Panc1 (cell line): ENCODE measurements at places on chromosomes 3 and 15.

DNA sequence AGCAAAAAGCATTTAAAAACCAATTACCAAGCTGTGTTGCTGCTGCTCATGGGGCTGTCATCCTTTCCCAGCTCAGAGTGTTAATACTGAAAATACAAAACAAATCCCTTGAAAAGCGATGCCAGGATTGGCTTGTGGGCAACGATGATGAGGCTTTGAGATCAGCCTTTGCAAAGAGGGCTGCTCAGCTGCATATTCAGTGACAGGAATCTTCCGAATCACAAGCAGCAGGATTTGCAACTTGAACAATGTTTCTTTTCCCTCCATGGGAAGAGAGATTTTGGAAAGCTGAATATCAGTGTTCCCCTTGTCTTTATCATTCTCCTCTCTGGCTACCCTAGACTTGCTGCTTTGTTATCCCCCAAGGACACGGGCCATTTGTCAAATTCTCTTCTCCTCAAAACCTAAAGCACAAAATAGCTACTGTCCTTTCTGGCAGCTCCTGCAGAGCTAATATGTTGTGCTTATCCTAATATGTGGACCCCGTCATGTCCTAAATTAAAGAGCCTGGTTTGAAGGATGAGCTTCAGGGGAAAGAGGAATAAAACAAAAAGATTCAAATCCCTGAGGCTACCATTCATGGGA is 375.8 kb downstream of the GAP43 start:
- DNase-seq = no peak

GRCh38 chr3:65153850-65154512 is 466.2 kb upstream of the ADAMTS9 start:
- DNase-seq = no peak

GRCh38 chr3:8210882-8211341 is 290.7 kb upstream of the LMCD1 start:
- no peak for DNase-seq

DNA sequence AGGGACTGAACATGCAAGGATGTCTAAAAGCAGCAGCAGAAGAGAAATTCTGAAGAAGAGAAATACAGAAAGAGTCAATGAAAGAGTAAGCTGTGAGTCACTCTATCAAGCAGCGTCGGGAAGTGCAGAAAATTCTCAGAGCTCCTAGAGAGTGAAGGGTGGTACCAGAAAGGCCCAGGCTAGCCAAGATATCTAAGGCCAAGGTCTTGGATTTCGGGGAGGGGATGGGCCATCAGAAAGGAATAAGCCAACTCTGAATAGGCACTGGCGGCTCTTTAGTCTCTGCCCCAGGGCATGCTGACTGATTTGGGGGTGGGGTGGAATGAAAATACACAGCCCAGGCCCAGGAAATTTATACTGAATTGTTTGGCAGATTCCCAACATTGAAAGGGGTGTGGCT is 70.8 kb downstream of the GPR156 start:
- DNase-seq = no peak

DNA sequence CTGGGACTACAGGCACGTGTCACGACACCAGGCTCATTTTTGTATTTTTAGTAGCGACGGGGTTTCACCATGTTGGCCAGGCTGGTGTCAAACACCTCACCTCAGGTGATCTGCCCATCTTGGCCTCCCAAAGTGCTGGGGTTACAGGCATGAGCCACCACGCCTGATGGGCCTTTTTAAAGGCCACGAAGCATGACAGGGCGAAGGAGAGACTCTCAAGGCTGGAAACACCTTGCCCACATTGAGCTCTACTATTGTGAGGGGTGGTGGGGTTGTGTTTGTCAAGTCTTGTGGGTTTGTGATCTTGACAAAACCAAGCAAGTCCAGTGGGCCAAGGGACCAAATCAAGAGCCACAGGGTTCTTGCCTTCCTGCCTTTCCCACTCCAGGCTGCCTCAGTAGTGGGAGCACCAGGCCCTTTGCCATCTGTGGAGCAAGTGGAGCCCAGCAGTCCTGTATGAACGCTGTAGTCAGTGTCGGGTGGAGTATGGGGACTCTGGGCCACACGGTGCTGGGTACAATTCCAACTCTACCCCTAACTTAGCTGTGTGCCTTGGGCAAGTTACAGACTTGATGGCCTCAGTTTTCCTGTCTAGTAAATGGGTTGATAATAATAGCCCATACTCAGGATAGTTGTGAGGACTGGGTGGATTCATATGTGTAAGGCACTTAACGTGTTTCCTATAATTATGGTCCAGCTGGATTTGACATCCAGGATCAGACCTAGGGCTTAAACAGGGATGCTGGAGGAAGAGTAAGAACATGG is 33.3 kb downstream of the EDEM1 start:
- no peak for DNase-seq

DNA sequence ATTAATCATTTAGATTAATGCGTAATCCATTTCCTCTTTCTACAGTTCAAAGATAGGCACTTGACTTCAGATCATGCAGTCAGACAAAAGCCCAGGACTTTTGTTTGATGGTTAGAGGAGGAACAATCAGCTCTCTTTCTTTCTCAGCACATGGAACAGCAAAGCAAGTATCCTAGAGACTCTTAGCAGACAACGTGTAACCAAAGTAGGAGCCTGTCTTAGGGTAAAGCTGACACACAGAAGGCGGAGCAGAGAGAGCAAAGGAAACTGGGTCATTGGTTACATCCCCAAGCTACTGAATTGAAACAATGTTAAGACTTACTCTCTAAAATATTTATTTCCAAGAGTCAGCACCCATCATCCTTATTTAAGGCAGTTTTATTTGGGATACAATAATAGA is 110.0 kb upstream of the HES1 start:
- DNase-seq = no peak

DNA sequence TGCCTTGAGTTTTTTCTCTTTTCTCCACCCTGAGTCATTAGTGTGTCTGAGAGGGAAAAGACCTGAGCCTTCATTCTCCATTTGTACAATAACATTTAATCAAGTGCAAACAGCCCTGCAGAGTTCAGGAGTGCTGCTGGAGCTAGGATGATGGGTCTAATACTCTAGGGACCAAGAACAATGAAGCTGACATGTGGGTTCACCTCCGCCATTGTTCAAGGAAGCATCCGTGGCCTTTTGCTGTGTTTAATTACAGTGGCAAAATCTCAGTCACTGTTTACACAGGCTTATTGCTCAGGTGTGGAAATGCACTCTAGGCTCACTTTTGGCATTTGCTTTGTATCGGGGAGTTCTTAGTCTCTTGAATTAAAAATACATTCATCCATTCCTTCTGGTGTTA is 259.6 kb downstream of the LRTM1 start:
- DNase-seq = no peak

DNA sequence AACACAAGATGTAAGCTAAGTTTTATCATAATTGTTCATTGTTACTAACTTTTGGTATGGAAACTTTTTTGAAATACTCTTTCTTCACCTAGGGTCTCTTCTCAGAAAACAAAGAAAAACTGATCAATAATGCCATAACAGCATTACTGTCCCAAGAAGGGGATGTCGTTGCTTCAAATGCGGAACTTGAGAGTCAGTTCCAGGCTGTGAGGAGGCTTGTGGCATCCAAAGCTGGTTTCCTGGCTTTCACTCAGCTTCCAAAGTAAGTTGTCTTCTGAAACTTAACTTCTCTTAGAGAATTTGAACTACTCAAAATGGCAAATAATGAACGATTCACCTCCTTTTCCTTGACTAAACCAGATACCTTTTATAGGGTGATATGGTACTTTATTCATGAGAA is 39.3 kb downstream of the DNAJC13 start:
- no peak for DNase-seq

DNA sequence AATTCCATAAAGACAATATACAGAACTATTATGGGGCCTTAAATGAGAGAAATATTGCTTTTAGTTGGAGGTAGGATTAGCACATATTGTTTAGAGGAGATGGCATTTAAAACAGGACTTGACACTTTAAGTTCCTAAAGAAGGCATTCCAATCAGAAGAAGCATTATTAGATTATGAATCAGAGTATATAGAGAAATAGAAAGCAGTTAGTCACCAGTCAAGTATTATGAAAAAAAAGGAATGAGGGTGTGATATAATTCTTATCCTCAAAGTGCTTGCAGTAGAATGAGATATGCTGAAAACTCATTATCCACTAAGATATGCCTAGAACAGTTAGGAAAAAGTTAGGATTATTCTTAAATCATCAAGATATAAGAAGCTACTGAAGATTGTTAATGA is 456.2 kb downstream of the ZNF385D start:
- no peak for DNase-seq

DNA sequence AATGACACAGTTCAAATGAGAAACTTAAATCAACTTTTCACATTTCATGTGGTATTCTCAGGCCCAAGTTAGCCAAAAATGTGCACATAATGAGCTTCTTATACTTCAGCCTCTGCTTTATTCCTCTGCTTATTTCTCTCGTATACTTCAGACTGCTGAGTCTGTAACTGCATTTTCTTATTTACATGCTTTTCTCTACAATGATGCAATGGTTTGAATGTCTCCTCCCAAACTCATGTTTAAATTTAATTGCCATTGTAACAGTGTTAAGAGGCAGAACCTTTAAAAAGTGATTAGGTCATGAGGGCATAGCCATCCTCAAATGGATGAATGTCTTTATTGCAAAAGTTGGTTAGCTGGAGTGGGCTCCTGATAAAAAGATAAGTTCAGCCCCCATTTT is 184.2 kb downstream of the SUCLG2 start:
- DNase-seq = no peak

GRCh38 chr3:64351713-64352638 is 126.7 kb upstream of the PRICKLE2 start:
- no peak for DNase-seq

GRCh38 chr15:48102167-48102566 is 18.6 kb upstream of the SLC24A5 start:
- no peak for DNase-seq

DNA sequence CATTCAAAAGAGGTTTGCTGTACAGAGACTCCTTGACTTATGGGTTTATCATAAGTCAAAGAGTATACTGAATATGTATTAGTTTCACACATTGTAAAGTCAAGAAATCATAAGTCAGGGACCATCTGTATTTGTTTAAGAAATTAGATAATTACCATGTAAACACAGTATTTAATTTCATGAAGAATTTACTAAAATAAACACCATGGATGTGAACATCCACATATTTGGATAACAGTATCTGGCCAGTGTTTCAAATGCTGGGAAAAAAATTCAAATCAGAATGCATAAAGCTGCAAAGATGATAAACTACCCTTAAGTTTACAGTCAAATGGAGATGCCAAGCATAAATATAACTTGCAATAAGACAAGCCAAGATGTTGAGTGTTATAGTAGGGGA is 17.0 kb downstream of the MYNN start:
- DNase-seq = no peak

- no peak for DNase-seq
Measured at GRCh38 chr3:41334426-41334825, 135.1 kb downstream of the CTNNB1 start.

DNA sequence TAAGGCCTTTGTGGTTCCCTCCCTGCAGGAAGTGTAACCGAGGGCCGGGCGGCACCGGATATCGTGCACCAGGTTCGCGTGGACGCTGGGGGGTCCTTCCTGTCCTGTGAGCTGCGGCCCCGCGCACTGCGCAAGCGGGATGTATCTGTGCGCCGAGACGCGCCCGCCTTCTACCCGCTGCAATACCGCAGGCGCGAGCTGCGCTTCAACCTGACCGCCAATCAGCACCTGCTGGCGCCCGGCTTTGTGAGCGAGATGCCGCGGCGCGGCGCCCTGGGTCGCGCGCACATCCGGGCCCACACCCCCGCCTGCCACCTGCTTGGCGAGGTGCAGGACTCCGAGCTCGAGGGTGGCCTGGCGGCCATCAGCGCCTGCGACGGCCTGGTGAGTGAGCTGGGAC is 35.9 kb downstream of the SAXO2 start:
- no peak for DNase-seq

DNA sequence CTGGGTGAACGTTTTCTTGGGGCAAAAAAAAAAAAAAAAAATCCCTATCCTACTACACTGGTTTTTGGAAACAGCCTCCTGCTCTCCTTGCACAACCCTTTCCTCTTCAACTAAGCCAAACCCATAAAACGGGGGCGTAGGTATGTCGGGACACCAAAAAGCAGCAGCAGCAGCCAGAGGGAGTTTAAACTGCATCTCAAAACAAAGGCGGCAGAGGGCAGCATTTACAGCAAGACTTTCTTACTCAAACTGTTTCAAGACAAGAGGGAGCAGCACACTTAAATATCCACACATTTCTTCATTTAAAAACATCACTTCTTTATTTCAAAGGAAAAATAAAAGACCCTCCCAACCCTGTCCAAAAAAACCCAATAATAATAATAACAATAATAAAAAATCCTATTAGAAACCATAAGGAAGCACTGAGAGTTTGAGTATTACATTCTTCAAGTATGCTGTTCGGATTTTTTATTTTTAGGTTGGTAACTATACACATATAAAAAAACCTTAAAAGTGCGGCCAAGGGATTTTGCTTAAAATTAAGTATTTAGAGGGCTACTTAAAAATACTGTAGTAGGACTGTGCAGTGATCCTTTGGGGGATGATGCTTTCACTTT is 43.9 kb upstream of the PLXND1 start:
- DNase-seq = peak; percentile 52
